ENCODE measurements at places on chromosomes 7 and 10. TPM values are rescaled to one million over a fixed set of nuclear protein-coding genes. Genes with fewer than 3 reads are reported as not detected.

GRCh38 chr7:21754963-21755362 is 190.7 kb downstream of the CDCA7L start:
- DNase-seq, result no peak

GRCh38 chr7:2821161-2821841 is 22.8 kb downstream of the GNA12 start:
- no peak for DNase-seq

GRCh38 chr7:20352573-20353306 is 22.0 kb downstream of the ITGB8 start:
- DNase-seq, result no peak

The MOGAT3 gene
- not detected for total RNA-seq

The GTF2IRD2 gene
- total RNA-seq, result 46.5 TPM

The GJD4 gene
- total RNA-seq, result not detected

The ABCB1 gene
- total RNA-seq, result 21.0 TPM

Measured in sciatic nerve (tissue), 2 donors.